CD4-positive, alpha-beta T cell treated with Interleukin-2 at 100 ng/mL for 4 hours (primary cell): ENCODE measurements at places on chromosomes 12 and 14.

DNA sequence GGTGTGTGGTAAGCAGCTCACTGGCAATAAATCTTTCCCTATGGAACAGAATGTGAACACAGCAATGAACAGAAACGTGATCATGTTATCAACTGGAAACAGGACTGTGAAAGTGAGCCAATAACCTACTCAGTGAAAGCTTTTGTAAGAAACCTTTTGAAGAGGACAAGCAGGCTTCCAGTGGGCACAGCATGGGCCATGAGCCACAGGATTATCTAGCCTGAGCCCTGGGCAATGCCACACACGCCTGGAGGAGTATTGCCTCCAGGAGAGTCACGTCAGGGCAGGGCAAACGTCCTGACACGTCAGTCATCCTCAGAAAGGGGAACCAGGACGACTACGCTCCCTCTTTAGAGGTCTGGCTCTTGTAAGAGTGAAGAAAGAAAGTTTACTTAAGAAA, 32.3 kb downstream of the NRDE2 start:
- DNase-seq = no peak

- DNase-seq = no peak
Measured at GRCh38 chr14:34935488-34935887, 47.3 kb upstream of the SRP54 start.

DNA sequence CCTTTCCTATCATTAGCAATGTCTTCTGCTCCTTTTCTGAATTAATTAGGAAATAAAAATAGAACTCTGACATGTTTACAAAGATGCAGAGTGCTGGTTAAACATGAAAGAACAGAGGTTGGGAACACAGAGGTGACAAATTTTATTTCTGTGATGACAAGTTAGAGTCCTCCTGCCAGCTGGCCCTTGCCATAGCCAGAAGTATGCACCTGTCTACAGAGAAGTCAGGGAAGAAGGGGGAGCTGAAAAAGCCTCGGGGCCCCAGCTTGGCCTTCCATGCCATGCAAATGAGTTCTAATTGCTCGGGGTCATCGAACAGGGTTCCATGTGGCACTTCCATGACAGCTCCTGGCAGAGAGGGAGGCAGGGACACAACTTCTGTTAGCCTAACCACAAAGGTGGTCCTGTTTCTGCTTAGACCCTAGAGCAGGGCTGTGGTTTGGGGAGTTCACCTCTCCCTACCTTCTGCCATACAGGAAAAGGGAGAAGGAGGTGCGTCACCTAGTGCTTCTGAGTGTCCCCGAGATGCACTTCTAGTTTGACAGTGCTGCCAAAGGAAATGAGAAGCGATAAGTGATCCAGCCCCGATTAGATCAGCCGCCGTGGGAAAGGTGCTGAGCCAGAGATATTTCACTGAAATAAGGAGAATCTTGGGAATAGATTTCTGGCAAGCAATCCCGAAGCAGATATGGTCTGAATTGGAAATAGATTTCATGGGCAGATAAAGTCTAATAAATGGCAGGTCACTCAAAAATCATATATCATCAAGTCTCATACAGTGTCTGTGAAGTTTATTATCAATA, 155.8 kb upstream of the FOXN3 start:
- DNase-seq = no peak

DNA sequence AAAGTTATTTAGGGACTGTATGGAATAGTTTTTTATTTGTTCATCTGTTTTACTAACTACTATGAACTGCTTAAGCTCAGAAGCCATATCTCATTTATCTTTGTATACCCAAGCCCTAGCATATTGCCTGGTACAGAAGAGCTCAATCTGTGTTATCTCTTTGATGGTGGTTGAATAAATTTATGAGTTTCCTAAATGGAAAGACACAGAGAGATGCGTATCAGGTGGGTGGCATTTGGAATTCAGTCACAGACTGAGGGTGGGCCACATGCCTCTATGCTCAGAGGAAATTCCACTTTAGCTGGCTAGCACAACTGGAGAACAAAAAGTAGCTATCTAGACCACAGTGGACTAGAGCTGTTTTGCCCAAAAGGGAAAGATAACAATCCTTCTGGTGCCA, 145.5 kb downstream of the SLC6A15 start:
- DNase-seq = no peak
